Right kidney (tissue), 9 donors: ENCODE measurements at places on chromosomes 3 and 15.

- DNase-seq: no peak
These were observed 118.4 kb upstream of the TP63 start for GRCh38 chr3:189512821-189513220.

DNA sequence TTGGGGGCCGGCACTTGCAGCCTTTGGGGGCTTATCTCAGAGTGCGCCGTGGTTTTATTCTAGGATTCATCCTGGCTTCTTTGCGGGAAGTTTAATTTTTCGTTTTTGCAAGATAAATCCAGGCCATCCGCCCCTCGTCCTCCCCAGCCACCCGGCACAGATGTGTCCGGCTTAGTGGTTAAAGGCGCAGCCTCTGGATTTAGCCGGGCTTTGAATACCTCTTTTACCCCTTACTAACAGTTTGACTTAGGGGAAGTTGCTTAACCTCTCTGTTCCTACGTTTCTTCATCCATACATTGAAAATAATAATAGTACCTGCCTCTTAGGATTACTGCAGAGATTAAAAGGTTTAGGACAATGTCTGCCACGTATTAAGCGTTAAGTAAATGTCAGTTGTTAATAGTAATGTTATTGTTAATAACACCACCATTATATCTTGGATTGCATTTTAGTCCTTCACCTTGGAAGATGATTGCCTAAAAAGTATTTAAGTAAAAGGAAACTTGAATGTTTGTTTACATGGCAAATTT lies 714 bp downstream of the ECT2 start:
- DNase-seq: no peak

GRCh38 chr3:139326707-139327106 lies 17.1 kb upstream of the MRPS22 start:
- no peak for DNase-seq

- peak; percentile 33 for DNase-seq
These were observed 229.2 kb upstream of the ST8SIA2 start for GRCh38 chr15:92164327-92165000.

GRCh38 chr3:43522727-43523362 lies 99.0 kb downstream of the ANO10 start:
- DNase-seq: no peak

GRCh38 chr3:112304611-112305010 lies 10.6 kb upstream of the SLC9C1 start:
- no peak for DNase-seq

DNA sequence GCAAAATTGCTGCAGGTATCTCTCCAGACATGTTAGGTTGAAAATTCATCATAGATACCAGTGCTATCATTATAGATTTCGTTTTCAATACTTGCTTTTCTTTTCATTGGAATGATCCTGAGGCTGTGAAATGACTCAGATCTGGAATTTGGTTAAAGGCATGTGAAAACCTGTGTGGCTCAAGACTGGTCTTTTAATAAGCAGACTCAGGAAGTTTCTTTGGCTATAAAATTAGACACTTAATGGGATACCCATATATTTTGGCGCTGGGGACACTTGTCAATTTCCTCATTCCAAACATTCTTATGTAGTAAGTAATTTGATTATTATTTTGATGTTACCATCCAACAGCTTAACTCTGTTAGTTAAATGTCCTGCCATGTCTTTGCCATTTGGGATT lies 1041.1 kb upstream of the GBE1 start:
- DNase-seq: no peak

- DNase-seq: no peak
These were observed 9.0 kb downstream of the CHMP2B start for GRCh38 chr3:87236093-87236492.

DNA sequence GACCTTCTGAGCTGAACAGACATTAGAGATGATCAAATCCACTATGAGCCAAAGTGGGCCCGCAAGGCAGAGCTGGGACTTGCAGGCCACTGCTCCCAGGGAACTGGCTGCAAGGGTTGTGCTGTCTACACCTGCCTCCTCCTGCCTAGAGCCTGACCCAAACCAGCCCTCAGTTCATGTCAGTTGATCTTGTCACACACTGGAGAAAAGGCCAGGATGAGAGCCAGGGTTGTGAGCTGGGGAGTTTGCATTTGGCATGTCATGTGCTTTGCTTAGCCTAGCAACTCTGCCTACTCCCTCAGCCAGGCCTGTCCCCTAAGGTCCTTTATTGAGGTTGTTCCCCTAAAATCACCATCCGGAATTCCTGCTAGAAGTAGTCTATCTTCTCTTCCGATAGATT lies 67.8 kb downstream of the RAB11A start:
- DNase-seq: no peak

DNA sequence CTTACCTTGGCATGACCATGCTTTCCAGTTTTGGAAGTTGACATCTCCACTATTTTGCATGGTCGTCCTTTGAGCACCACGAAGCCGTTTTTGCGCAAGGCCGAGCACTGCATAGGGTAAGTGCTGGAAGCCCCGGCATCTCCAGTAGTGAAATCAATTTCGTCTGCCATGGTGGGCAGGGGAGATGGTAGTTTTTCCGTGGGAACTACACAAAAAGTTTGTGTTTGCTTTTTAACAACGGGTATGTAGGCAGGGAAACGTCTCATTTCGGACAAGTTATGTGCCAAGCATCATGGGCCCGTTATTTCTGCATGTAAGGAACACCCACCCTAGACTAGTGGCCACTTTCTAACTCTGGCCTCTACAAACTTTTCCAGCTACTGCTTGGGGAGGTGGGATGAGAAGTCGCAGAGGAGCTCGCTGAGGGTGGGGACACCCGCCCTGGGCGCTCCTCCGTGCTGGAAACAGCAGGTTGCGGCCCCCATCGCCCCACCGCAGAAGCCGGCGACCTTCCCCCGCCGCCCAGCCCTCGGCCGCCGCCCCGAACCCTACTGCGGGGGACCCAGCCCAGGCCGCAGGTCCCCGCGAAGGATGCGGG lies 701 bp downstream of the EIF5A2 start:
- peak; percentile 56 for DNase-seq

DNA sequence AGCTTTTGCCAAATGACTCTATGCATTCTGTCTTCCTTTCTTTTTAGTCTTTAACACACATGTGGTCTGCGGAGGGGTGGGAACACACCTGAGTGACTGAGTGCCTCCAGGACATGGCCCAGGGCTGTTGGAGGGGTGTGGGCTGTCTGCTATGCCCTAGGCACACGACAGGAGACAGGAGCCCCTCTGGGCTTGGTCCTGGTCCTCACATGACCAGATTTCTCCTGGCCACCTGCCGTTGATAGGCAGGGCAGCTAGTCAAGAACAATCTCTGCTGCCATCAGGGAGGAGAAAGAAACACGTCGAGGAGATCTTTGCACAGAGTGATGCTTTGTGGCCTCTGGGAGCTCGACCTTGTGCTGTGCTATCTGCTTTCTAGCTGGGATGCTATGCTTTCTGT lies 176.6 kb downstream of the KLF13 start:
- no peak for DNase-seq

DNA sequence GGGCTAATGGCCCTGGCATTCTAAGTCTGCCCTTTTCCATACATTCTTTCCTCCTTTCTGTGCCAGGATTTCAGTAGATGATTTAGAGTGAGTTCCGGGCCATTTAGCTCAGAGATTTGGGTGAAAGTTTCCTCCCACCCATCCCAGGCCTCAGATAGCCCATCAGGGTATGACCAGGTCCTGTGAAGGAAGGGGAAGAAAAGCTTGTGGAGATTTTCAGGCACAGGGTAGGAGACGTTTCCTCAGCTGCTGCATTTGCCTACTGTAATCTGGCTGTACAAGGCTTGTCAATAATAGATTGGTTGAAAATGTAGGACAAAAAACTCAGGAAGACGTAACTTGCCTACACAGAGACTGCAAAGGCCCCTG lies 63.2 kb upstream of the BCL6 start:
- DNase-seq: no peak

GRCh38 chr3:151599103-151599672 lies 134.5 kb upstream of the AADACL2 start:
- DNase-seq: no peak

DNA sequence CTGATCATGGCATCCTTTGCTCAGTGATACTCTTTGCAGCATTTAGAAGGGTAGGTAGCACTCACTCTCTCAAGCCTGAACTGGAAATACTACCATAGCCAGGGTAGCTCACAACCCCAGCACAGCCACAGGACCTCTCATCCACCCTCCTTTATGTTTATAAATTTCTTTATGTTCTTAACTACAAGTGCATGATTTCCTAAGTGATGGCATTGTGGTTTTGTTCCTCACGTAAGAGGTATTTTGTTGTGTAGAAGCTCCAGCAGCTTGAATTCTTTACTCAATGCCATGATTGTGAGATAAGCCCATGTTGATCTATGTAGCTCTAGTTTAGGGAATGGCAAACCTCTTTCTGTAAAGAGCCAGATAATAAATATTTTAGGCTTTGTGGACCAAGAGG lies 7.9 kb upstream of the RTP3 start:
- no peak for DNase-seq

GRCh38 chr3:52010431-52010830 lies 14.7 kb upstream of the RPL29 start:
- no peak for DNase-seq

DNA sequence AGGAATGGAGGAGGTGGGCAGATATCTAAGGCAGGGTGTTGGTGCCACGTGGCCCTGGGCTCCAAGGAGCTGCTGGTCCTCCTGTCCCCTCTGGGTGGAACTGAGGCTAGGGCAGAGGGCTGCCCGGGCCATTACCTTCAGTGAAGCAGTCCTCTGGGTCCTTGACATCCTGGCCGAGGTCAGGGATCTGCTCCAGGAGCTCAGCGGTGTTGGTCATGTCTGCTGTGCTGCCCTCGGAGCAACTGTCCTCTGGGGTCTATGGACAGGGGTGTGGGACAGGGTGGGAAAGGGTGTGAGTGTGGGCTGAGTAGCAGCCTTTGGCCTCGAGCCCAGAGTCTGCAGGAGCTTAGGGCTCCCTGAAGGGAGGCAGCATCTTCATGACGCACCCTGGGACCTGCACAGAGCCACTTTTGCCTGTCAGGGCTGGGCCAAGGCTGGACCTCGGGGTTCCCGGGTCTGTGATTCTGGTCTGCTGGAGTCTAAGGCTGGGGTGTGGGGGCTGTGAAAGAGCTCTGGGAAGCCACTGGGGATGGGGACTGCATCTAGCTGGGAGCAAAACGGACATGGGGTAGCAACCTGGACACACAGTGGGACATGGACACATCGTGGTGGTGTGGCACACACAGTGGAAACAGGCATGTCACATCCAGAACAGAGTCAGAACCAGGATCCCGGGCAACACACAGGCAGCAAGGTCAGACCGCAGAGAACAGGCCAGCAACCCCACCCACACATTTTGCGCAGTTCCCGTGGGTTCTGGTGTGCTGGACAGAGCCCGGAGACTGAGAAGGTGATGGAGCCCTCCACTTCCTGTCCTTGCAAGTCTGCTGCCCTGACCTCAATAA lies 72.7 kb downstream of the SCN5A start:
- no peak for DNase-seq

DNA sequence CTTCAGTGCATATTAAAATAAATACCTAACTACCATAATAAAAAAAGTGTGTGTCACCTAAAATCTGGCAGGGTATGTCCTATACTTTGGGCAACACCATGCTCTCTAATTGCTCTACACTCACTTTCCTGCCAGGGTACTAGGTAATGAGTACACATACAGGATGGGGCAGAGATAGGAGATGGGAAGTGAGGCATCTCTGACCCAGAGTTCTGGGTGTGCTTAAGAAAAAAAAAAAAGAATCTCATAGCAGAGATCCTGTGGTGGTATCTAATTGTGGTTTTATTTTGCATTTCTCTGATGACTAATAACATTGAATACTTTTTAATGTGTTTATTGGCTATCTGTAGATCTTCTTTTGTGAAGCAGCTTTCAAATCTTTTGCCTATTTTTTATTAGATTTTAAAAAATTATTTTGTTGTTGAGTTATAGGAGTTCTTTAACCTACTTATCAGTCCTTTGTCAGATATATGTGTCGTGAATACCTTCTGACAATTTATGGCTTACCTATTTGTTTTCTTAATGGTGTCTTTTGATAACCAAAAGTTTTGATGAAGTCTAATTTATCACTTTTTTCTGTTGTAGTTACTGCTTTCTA lies 48.0 kb downstream of the EEFSEC start:
- no peak for DNase-seq

DNA sequence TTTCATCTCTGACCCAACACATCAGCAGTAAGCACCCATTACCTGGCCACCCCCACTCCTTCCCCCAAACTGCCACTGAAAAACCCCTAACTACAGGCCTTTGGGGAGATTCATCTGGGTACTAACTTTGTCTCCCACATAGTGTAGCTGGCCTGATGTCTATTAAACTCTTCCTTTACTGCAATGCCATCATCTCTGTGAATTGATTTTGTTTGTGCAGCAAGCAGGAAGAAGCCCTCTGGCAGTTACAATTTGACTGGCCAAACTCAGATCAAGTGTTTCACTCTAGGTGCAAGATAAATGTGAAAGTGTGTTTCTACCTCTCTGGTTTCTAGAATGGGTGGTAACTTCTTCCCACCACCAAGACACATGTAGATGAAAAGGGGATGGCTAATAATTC lies 26.7 kb upstream of the OR5K4 start:
- DNase-seq: no peak

- no peak for DNase-seq
These were observed 863.2 kb downstream of the TUSC7 start for GRCh38 chr3:117572786-117573185.

DNA sequence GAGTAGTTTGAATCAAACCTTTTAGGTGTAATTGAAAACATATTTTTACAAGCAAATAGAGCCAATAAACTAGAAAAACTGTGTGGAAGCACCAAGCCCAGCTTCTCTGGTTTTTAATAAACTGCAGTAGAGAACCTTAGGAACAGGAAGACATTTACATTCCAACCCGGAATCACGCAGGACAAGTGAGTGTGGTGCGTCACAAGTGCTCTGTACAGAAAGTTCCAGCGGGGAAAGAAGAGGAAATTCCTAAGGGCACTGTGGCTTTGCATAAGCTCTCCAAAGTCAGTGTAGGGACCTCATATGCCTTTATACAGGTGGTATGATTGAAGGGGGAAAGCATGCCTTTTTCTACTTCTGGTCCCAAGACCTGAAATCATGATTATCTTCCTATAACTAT lies 21.6 kb downstream of the COL8A1 start:
- no peak for DNase-seq

DNA sequence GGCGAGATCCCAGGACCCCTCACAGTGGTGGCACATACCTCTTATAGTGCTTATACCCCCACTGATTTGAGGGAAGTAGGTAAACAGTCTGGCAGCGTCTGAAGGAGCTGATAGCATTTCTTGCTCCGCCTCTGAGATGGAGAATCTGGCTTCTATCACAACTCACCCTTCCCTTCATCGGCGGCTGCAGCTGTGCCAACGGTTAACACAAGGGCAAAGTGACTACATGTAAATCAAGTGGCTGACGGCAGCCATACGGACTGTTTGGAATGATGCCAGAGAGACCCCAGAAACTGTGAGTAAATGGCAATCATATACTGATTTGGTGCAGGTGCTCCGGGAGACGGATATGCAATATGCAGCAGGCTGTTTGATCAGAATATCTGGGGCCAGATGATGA lies 66.8 kb upstream of the UNC13C start:
- no peak for DNase-seq
